ENCODE measurements at places on chromosomes 12 and 14.

GRCh38 chr12:117361347-117361751 is at the start of gene NOS1:
Gene NOS1, minus strand, starts transcription at chr12:117361626. Its CDS starts 30,557 bp downstream, at chr12:117331069.
- DNase-seq: no peak

DNA sequence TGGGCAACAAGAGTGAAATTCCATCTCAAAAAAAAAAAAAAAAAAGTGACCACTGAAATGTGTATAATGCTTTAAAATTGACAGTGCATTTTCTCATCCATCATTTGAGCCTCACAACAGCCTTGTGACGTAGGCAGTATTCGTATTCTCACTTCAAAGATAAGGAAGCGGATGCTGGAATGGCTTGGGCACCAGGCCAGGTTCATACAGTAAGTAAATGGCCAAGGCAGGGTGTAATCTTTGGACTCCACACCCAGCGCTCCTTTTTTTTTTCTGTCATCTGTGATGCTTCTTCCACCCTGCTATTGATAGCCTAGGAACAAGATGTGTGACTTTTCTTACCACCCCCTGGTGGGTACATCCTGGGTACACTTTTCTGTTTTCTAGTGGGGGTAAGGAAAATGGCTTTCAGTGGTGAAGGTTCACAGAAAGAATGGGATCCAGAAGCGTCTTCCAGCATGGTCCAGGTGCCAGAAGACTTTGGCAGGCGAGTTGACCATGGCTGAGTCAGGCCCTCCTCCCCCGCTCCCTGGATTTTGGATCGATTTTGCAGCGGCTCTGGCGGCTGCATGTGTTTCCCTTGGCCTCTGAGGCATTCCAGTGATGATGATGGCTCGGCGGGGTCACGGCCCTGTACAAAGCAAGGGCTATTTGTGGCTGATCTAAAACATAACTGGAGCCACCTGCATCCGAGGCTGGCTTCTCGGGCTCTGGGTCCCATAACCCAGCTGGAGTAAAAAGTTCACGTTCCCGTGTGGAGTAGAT is 110.6 kb downstream of the CACNA1C start:
- no peak for DNase-seq

- DNase-seq: peak; percentile 55
These were observed 25.5 kb upstream of the TXNRD1 start for GRCh38 chr12:104189915-104190555.

DNA sequence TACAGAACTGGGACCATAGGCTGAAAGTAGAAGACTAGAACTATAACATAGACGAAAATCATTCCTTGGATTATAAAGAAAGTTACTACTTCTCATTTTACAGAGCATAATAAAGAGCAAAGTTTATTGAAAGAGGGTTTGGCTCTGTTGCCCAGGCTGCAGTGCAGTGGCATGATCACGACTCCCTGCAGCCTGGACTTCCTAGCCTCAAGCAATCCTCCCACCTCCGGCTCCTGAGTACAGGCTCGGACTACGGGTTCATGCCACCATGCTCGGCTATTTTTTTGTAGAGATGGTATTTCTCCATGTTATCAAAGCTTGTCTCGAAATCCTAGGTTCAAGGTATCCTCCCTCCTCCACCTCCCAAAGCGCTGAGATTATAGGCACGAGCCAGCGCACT is 190.1 kb upstream of the FOXG1 start:
- no peak for DNase-seq

DNA sequence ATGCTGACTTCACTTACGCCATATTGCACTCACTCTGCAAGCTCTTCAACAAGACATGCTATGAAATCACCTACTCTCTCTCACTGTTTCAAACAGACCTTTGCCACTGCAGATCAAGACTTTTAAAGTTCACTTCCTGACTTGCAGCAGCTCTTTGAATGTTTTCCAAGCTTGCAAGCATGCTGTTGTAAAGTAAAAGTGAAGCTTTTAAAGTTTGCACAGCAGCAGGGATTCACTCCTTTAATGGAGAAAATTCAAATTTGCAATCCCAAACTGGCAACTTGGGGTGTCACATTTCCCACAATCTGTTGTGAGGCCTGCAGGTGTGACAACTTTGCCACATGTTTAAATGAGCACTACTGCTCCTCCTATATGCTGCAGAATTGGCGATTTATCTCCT is 270.9 kb downstream of the ALX1 start:
- DNase-seq: no peak

GRCh38 chr12:124130691-124131591 is 157.9 kb downstream of the ZNF664 start:
- no peak for DNase-seq

DNA sequence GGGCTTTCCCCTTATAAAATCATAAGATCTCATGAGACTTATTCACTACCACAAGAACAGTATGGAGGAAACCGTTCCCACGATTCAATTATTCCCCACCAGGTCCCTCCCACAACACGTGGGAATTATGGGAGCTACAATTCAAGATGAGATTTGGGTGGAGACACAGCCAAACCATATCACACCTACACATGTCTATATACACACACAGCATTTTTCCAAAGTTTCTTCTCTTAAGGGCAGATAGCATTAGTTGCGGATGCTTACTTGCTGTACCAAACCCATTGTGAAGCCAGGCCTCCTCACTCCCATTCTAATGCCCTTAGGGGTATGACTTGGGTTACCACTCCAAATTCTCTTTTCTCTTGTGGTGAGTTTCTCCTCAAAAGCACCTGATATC is 104.1 kb upstream of the RAP1B start:
- no peak for DNase-seq

GRCh38 chr14:64915797-64916196 is 1.5 kb downstream of the CHURC1 start:
- no peak for DNase-seq

GRCh38 chr14:68782091-68782981 is 10.5 kb downstream of the ZFP36L1 start:
- no peak for DNase-seq

DNA sequence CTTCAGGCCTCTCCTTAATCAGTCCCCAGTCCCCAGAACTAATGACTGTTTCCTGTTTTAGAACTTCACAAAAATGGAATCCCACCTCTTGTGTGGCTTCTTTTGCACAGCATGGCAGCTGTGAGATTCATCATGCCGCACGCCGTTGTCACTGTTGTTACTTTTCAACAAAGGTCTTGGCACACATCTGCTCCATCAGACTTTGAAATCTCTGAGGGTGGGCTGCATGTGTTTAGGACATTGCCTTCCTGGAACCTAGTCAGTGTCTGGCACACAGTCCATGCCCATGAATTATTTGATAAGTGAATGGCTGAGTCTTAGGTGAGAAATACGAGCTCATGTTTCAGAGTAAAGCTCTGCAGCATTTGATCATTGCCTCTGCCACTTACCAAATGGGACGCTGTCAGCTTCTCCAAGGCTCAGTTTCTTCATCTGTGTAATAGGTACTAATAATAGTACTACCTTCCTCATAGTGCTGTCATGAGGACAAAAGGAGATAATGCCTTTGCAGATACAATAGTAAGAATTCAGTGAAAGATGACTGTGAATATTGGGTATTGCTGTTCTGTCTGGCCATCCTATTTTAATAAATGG is 90.4 kb downstream of the SRRM4 start:
- no peak for DNase-seq

- DNase-seq: peak; percentile 87
These were observed 27.7 kb upstream of the RNU6-8 start for GRCh38 chr14:32230695-32231280.

GRCh38 chr12:4346931-4347330 is 25.9 kb downstream of the TIGAR start:
- DNase-seq: no peak

- no peak for DNase-seq
These were observed 22.2 kb downstream of the SLC41A2 start for GRCh38 chr12:104935886-104936285.

DNA sequence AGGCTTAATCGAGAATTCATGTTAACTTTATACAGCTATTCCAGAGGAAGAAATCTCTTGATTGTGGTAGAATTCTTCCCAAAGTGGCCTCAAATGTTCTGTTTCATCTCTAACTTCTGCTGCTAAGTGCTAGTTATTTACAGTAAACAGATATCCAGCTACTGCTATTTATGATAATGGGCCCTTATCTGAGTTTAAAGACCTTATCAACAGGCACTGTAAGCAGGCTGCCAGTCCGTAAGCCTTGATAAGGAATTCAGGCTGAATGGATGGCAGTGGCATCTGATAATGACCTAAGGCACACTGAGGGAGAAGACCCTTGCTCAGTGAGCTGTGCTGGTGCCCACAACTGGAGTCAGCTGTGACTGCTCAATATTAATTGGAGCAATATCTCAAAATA is 59.0 kb downstream of the PAX9 start:
- no peak for DNase-seq

GRCh38 chr12:90301095-90301494 is 592.5 kb upstream of the ATP2B1 start:
- DNase-seq: no peak

DNA sequence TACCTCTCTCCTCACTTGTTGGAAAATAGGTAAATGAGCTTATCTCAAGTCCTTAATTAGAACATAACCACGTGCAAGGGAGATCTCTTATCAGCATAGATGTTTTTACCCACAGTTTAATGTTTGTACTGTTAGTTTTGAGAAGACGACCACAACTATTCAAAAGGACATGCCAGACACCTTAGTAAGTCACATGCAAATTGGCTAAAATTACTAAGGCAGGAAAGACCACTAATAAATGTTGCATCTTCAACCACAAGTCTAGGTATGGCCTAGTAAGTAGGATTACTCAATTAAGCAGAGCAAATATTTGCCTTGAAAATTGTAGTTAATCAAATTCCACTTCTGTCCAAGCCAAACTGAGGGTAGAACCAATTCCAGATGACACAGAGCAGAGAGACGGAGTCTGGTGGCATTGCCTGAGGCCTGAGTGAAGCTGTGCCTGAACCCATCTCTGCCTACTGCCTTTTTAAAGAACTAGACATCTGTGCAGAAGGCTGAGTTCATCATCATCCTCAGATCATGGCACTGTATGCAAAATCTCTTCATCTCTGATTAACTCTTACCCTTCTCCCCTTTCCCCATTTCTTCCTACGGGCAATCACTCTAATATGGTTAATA is 29.7 kb upstream of the CHST11 start:
- DNase-seq: peak; percentile 75

GRCh38 chr12:124495194-124495983 is 72.0 kb downstream of the NCOR2 start:
- no peak for DNase-seq

- peak; percentile 2 for DNase-seq
These were observed 101.6 kb downstream of the BRMS1L start for GRCh38 chr14:35927727-35928126.

DNA sequence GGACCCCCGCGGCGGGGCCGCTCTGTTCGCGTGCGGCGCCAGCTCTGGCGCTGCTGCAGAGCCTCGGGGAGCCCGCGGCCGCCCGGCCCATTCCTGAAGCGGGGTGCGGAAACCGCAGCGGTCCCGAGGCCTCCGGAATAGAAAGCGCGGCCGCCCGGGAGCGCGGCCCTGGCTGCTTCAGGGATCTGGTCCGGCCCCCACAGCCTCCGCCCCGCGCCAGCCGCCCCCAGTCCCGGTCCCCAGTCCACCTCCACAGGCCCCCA is 204 bp downstream of the HSP90AA1 start:
- no peak for DNase-seq

DNA sequence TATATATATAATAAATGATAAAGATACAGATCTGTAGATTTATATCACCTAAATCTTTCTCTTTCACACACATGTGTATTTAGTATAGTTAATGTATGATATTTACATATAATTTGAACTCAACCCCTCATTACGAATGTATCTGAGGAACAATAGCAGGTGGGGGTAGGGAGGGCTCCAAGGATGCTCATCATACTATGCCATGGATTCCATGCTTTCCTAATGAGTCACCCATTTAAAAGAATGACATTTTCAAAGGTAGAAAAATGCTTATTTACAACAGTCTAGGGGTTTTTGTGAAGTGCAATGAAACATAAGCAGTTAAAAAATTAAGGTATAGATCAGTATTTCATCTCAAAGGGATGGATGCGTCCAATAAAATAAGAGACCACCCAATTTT is 181.6 kb downstream of the SOX5 start:
- DNase-seq: no peak

GRCh38 chr14:101460986-101461750 is 100.1 kb upstream of the DIO3 start:
- DNase-seq: no peak

- peak; percentile 68 for DNase-seq
These were observed 53.9 kb upstream of the PTPRB start for GRCh38 chr12:70691018-70691672.

GRCh38 chr14:34920339-34920738 is 45.2 kb upstream of the BAZ1A start:
- peak; percentile 8 for DNase-seq

- DNase-seq: no peak
These were observed 353.2 kb upstream of the ATP2B1 start for GRCh38 chr12:90061809-90062208.

GRCh38 chr12:8689681-8690080 is 8.1 kb upstream of the RIMKLB start:
- no peak for DNase-seq

DNA sequence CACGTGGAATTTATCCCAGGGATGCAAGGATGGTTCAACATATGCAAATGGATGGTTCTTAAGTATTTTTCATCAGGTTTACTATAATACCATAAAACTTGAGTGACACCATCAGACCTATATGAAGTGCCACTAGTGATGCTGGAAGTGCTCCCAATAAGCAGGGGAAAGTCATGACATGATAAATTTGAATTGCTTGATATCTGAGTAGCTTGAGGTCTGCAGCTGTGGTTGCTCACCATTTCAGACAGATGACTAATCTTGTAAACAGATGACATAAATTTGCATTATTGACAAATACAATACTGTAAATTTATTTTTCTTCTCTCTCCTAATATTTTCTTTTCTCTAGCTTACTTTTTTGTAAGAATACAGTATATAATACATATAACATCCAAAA is 13.7 kb upstream of the PRPF39 start:
- peak; percentile 16 for DNase-seq

- no peak for DNase-seq
These were observed 16.1 kb downstream of the HCAR2 start for GRCh38 chr12:122687086-122687485.

DNA sequence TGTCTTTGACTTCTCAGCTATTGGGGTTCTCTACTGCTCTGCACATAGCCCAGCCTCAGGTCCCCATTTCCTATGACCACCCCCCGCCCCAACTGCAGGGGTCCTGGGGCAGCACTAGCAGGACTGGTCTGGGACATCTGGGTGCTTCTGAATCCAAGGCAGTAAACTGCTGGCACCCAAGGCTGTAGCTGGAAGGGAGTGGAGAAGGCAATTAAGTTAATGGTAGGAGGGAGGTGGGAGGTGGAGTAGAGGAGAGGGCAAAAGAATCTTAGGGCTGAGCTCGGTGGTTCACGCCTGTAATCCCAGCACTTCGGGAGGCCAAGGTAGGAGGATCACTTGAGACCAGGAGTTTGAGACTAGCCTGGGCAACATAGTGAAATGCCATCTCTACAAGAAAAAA is 11.5 kb downstream of the PLEK2 start:
- DNase-seq: no peak

- no peak for DNase-seq
These were observed 245.5 kb downstream of the BCL11B start for GRCh38 chr14:99026471-99026870.

DNA sequence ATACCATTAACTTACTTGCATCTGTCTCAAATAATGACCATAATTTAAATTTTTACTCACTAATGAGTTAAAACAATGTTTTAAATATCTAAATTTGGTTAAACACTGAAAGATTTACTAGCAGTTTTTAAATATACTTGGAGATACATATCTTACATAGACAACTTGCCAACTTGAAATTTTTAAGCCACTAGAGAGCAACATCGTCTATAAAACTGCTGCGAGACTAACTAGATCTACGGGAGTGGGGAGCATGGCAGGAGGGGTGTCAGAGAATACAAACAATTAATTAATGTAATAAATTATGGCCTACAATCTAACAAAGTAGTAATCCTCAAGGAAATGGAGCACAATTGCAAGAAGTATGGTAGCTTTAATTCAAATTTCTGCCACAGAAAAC is 120.4 kb downstream of the LRRIQ1 start:
- DNase-seq: no peak
